ENCODE measurements at places on chromosomes 2 and 18.
A peak's percentile ranks its signal among the peaks of the same experiment; 100 is the strongest.

- DNase-seq: no peak
Measured at GRCh38 chr2:33071591-33071990, 124.8 kb downstream of the LTBP1 start.

- DNase-seq: no peak
Measured at GRCh38 chr2:207385903-207386302, 143.9 kb upstream of the CREB1 start.

GRCh38 chr2:3726511-3726910 is 23.1 kb downstream of the DCDC2C start:
- DNase-seq: no peak

- peak; percentile 52 for DNase-seq
Measured at GRCh38 chr2:66577321-66578053, 142.6 kb downstream of the MEIS1 start.

- DNase-seq: no peak
Measured at GRCh38 chr2:13030606-13031005, 313.9 kb downstream of the TRIB2 start.

- peak; percentile 98 for DNase-seq
Measured at GRCh38 chr2:127387655-127388422, at the start of gene MAP3K2. Gene MAP3K2 (minus strand): TSS chr2:127387975. CDS start chr2:127343129, 44,846 bp downstream.

GRCh38 chr18:76750269-76750668 is 72.1 kb upstream of the ZNF236 start:
- DNase-seq: no peak

GRCh38 chr2:81304154-81304830 is 999.7 kb upstream of the LRRTM1 start:
- no peak for DNase-seq

DNA sequence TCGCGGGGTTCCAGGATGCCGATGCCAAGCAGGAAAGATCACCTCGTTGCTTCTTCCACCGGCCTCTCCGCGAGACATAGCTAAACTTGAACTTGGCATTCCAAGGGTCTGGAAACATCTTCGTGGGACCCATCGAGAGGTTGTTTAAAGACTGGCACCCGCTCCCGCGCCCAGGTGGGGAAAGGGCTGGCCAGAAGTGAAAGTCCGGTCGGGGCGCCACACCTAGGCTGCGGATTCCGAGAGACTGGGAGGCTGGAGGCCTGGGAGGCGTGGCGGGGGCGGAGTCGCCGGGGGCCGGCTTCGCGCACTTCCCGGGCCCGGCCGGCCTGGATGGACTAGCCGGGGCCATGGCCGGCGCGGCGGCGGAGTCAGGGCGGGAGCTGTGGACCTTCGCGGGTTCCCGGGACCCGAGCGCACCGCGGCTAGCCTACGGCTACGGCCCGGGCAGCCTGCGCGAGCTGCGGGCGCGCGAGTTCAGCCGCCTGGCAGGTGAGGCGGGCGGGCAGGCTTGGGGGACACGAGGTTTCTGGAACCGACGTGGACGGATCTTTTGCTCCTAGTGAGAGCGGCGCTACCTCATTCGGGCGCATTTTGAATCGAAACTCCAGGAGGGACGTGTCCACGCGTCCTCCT is at the start of gene MOCOS:
Gene MOCOS (plus strand): TSS at position 305 of the 633 bp plus-strand sequence. CDS start 43 bp downstream, at position 348.
- DNase-seq: peak; percentile 89

GRCh38 chr18:63539904-63540510 is 2.2 kb upstream of the SERPINB12 start:
- DNase-seq: no peak

DNA sequence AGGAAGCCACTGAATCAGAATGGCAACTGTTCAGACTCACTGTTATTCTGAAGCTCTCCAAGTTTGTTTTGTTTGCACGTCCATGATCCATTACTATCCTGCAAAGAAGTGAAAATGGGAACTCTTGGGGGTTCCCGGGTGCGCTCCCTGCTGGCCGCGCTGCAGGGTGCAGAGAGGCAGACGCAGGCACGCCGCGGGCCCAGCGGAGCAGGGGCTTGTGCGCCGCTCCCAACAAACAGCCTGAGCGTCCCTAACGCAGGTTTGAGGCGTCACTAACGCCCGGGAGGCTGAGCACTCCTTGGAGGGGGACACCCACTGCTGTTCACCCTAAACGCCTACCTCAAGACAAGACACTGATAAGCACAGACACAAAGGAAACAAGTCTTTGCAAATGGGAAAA is 14.3 kb upstream of the PIEZO2 start:
- DNase-seq: peak; percentile 50

GRCh38 chr2:80515964-80516363 is 211.4 kb upstream of the LRRTM1 start:
- no peak for DNase-seq

GRCh38 chr2:53422979-53423378 is 344.6 kb upstream of the CHAC2 start:
- peak; percentile 7 for DNase-seq

DNA sequence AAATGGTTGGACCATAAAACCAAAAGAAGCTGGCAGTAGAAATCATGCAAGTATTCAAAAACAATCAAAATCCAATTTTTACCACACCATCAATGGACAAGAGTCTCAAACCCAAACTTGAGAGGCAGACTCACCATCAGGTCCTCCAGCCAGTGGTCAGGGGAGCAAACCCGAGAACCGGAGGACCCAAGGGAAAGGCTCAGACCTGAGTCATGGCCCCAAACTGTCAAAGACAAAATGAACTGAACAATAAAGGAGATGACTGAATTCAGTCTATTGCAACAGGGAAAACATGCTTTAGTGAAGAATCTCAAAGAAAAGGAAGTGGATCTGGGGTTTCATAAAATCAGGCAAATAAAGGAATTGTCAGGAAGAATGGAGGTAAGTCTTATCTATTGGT is 150.7 kb upstream of the MGAT5 start:
- DNase-seq: no peak

DNA sequence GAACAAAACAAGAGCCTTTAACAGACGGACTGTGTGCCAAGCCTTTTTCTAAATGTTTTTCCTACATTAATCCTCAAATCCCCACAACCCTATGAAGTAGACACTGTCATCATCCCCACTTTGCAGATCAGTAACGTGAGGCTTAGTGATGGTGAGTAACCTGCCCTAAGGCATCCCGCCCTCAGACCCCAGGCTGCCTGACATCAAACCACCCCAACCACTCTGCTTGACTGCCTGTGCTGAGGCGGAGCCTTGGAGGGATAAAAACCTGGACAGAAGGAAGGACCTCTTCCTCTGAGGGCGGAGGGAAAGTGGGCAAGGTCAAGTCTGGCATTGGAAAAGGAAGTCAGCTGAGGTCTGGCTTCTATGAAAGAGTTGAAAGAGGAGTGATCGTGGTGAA is 104.6 kb downstream of the SP3 start:
- no peak for DNase-seq

- DNase-seq: no peak
Measured at GRCh38 chr2:11514081-11514730, 19.6 kb upstream of the GREB1 start.

DNA sequence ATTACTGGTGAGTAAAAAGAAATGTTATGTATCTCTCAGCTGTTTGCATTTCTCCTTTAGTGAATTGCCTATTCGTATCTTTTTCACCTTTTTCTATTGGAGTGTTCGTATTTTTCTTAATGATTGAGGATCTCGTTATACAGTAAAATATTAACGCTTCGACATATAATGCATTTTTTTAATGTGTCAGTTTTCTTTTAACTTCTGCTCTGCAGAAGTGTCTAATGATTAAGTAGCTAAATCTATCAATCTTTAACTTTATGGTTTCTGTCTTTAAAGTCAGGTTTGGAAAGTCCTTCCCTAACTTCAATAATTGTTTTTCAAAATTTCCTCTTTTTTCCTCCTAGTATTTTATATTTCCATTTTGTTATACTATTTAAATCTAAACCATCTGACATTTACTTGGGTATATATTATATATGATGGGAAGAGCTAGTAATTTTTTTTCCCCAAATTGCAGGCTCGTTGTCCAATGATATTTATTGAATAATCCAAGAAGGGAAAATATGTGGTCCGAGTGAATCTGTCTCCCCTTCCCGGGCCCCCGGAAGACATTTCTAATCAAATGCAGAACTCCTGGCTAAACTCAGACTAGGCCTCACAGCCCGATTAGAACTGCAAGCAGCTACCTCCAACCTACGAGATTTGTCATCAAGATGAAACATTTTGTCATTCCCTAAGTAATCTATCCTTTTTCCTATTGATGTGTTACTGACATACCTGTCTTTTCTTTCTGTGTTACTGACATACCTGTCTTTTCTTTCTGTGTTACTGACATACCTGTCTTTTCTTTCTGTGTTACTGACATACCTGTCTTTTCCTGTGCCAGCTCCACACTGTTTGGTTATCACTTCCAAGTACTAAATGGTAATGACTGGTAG is 17.2 kb downstream of the PCBP1 start:
- peak; percentile 57 for DNase-seq

GRCh38 chr2:143705108-143705707 is 576.0 kb downstream of the ARHGAP15 start:
- DNase-seq: no peak

DNA sequence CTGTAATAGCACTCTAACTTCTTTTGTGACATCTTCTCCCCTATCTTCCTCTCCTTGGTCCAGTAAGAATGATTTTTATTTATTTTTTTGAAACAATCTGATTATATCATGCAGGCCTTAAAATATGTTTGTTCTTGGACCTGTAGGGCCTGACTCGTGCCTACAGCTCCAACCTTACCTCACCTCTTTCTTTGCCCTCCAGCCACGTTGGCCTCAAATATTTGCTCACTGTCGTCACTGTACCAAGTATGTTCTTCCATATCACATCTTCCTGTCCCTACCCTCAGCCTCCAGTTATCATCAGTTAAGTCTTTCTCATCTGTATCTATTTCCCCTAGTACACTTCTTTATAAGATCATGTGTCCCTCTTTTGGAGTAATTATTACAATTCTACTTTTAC is 125.5 kb downstream of the CDH7 start:
- DNase-seq: no peak

DNA sequence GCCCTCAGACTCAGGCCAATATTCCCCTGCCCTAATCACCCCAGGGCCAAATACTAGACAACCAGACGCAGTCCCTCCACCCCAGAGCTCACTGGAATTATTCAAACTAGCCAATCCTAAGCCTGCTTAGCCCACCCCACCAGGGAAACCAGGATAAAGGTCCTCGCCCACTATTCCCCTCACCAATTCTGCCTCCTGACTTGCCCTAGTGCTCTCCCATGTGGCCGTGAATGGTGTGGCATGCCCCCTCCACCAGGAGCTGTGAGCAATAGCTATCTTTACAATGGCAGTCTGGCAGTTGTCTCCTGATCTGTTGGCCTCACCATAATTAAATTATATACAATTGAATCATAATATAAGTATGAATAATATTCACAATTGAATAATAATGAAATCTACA is 42.3 kb downstream of the FAM124B start:
- peak; percentile 22 for DNase-seq

DNA sequence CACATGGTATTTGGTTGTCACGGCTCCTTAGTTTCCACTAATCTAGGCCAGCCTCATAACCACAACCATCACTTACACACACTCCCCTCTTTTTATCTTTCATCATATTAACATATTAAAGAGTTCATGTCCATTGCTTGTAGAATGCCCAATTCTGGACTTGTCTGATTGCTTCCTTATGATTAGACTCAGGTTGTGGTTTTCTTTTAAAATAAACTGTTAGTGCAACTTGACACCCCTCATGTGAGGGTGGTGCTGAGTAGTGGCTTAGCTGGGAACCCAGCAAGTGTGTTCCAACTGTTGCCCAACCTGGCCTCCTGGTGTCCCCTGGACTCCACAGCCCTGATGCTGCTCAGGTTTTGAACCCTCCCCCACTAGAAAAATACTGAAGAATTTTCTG is 20.1 kb upstream of the CD207 start:
- no peak for DNase-seq

DNA sequence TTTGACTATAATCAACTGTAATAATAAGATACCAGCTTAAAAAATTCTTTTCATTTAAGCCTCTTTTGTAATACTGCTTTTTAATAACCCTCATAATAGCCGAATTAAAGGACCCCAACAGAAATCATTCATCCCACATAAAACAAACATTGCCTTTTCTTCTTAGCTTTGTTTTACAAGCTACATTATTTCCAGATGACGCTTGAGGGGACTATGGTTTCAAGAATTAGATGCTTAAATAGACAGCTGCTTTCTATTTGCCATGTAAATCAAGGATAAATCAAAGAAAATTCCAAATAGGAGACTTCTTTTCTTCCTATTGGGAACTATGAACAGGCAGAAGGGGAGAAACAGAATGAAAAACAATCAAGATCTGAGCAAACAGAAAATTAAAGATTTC is 200.7 kb upstream of the SMAD7 start:
- no peak for DNase-seq

GRCh38 chr2:79964966-79965365 is 339.6 kb downstream of the LRRTM1 start:
- DNase-seq: no peak

GRCh38 chr2:106147159-106147558 is 46.9 kb downstream of the UXS1 start:
- peak; percentile 63 for DNase-seq

DNA sequence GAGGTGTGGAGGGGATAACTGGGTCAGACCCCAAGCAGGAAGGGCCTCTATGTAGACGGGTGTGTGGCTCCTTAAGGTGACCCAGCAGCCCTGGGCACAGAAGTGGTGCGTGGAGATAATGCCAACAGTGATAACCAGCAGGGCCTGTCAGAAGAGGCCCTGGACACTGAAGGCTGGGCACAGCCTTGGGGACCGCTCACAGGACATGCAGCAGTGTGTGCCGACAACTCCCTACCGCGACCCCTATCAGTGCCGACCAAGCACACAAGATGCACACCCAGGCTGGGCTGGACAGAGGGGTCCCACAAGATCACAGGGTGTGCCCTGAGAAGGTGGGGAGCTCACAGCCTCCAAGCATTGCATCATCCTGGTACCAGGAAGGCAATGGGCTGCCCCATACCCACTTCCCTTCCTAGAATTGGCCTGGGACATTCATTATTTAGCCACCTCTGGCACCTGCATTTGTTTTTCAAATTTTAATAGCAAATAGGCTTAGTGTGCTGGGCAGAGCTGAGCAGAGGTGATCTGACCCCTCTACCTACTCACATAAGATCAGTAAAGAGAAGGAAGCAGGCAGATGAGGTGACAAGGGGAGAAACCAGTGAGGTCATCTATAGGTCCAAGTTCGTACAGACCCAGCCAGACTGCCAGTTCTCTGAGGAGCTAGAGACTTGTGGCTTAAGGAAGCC is 55.2 kb downstream of the BCL11A start:
- DNase-seq: no peak

- no peak for DNase-seq
Measured at GRCh38 chr2:127790694-127791529, 20.1 kb downstream of the WDR33 start.

GRCh38 chr18:46650681-46651080 is 6.3 kb downstream of the LOXHD1 start:
- DNase-seq: no peak

All from hepatic stellate cell (primary cell).